ENCODE measurements at places on chromosomes 4 and X. TPM values are rescaled to one million over a fixed set of nuclear protein-coding genes. Genes with fewer than 3 reads are reported as not detected.

Gene SLC6A14
- total RNA-seq = 31.3 TPM

Gene HNRNPDL
- 141 TPM for total RNA-seq

Gene ANTXR2
- 35.5 TPM for total RNA-seq

Gene IRS4
- not detected for total RNA-seq

Gene NAT8L
- total RNA-seq = not detected

Gene REPS2
- 0.38 TPM for total RNA-seq

Gene NHSL2
- total RNA-seq = not detected

Gene SH3RF1
- 9.0 TPM for total RNA-seq

Gene FGFBP1
- total RNA-seq = 31.1 TPM

Gene AWAT2
- not detected for total RNA-seq

Gene TBX22
- not detected for total RNA-seq

Gene ADAM29
- total RNA-seq = not detected

Gene GYG2
- under 0.01 TPM for total RNA-seq

Gene NPY1R
- 0.26 TPM for total RNA-seq

Gene FTHL17
- total RNA-seq = not detected

Gene RENBP
- 10.3 TPM for total RNA-seq

Gene MAGEA12
- total RNA-seq = not detected

Gene CT45A8
- total RNA-seq = not detected

Gene KDR
- under 0.01 TPM for total RNA-seq

Gene ASB12
- total RNA-seq = not detected

Gene PDZD4
- under 0.01 TPM for total RNA-seq

Gene MCUB
- 5.1 TPM for total RNA-seq

Gene SASH3
- total RNA-seq = not detected

Gene TRIM60
- not detected for total RNA-seq

Gene DHX15
- total RNA-seq = 181 TPM

Gene USP26
- total RNA-seq = not detected

Gene TMEM150C
- total RNA-seq = 0.13 TPM

Gene TCEANC
- 2.0 TPM for total RNA-seq

Gene KCNIP4
- total RNA-seq = 1.4 TPM

Gene TRIM61
- 1.1 TPM for total RNA-seq
